ENCODE measurements at places on chromosomes 1 and 21.
A peak's percentile ranks its signal among the peaks of the same experiment; 100 is the strongest.

GRCh38 chr1:109201123-109201703 lies 12.5 kb upstream of the SARS1 start:
- no peaks in the 10 kb centered on the region for H3K27me3 ChIP-seq
- no peak overlapping the region for H3K27ac ChIP-seq
- no peak overlapping the region for H3K4me3 ChIP-seq
- H3K36me3 ChIP-seq = no peaks in the 10 kb centered on the region
- DNase-seq = peak; percentile 67
- peaks cover 13% of the 10 kb centered on the region for H3K4me1 ChIP-seq

DNA sequence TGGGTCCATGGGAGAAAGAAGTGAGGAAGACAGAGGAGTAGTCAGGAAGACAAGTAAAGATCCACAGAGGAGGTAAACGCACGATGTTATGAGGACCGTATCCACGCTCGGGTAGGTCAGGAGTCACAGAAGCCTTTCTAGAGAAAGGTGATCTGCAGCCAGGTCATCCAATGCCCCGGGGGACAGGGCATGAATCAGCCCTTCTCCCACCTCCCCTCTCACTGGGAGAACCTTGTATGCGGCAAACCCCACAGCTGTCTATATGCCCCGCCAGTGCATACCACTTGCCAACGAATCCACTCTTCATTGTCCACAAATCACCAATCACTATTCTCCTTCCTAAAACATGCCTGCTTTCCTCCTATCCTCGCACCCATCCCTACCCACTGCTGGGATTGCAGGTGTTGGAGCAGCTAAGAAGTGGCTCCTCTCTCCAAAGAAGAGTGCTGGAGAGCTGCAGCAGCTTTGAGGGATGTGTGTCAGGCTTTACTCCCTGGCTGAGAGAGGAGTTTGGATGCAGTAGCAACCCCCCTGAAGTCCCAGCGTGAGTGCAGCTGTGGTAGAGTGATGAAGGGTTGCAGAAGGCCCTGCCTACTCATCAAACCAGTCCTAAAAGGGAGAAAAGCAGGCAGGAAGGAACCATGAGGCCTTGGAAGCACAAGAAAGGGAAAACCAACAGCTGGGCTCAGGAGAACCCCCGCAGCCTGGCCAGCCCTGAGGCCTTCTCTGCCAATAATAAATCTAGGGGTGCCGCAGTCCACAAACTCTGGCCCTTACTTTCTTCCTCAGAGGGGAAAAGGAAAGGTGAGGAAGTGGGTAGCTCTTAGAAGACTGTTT lies 102.2 kb upstream of the GADD45A start:
- H3K36me3 ChIP-seq = no peaks in the 10 kb centered on the region
- DNase-seq = no peak
- H3K4me1 ChIP-seq = peaks cover 2% of the 10 kb centered on the region
- no peaks in the 10 kb centered on the region for H3K27me3 ChIP-seq
- H3K27ac ChIP-seq = no peak overlapping the region
- H3K4me3 ChIP-seq = no peak overlapping the region

- H3K4me3 ChIP-seq = no peak overlapping the region
- H3K27me3 ChIP-seq = no peaks in the 10 kb centered on the region
- no peak for DNase-seq
- no peaks in the 10 kb centered on the region for H3K36me3 ChIP-seq
- peaks cover 3% of the 10 kb centered on the region for H3K4me1 ChIP-seq
These were observed 93.4 kb upstream of the F3 start for GRCh38 chr1:94634977-94635416.

DNA sequence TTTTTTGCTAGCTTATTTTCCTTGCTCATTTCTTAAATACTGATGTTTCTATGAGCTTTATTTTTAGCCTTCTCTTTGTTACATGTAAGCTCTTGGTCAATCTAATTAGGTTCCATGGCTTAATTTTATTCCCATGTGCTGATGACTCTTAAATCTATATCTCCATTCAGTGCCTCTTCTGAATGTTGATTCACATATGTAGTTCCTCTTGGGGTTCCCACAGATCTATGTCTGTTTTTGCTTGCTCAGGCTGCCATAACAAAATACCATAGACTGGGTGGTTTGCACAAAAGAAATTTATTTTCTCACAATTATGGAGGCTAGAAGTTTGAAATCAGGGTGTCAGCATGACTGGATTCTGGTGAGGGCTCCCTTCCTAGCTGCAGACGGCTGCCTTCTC lies 58.3 kb upstream of the PLA2G4A start:
- no peak overlapping the region for H3K4me3 ChIP-seq
- no peaks in the 10 kb centered on the region for H3K36me3 ChIP-seq
- H3K27me3 ChIP-seq = no peaks in the 10 kb centered on the region
- no peak overlapping the region for H3K27ac ChIP-seq
- no peak for DNase-seq

Data from mesenchymal stem cell (in vitro differentiated cells and primary cell).